ENCODE measurements at places on chromosomes 5 and 9.

DNA sequence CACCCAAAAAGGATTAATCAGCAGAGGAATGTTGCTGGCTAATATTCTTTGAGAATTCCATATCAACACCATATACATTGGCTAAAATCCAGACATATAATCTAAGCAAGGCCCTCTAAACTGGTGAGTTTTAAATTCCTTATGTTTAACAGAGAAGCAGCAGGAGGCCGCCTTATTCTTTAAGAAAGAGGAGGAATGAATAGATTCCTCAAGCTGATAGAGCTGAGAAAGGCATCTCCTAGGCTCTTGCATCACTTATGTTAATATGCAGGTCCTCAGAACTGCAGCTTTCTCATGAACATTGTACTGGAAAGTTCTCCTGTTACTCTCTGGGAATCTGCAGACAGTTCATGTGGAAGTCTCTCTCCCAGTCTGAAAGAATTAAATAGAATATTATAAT, 20.1 kb upstream of the SMARCA2 start:
- no peak for DNase-seq

- no peak for DNase-seq
These were observed 2.8 kb upstream of the PLK2 start for GRCh38 chr5:58462623-58463230.

DNA sequence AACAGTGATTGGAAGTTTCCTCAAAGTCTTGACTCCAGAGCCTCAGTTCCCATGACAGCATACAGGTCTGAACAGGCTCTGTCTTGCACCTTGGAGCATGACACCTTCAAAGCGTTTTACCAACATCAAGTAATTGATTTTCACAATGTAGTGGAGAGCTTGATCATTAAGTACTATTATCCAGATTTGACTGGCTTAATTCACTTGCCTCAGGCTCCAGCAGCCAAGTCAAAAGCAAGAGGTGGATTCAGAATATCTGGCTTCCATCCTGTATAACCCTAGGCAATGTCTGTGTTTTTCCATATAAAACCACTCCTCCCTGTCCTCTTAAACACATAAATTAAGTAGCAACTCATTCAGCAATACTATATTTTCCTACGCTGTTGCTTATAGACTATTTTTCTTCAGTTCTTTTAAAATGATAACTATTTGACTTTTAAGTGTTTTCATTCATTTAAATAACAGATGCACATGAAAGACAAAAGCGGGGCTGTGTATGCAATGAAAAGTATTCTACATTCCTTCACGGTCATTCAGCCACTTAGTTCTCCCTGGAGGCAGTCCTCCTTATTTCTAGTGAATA, 150.8 kb upstream of the RANBP3L start:
- DNase-seq = no peak

DNA sequence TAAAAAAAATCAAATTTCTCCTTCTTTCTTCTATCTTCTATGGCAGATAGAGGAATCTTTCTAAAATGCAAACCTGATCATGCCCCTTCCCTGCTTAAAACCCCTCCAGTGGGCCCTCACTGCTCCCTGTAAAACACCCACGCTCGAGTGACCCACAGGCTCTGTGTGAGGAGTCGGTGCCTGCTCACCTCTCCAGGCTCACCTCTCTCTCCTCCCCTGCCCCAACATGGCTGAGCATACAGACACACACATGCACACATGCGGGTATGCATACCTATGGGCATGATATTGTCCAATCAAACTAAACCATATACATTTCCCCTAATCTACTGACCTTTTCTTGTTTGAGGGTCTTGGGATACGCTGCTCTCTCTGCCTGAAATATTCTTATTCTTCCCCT, 40.8 kb upstream of the COL15A1 start:
- DNase-seq = no peak

All from NCI-H187 treated with DMSO at 0.1 percent for 48 hours (cell line).